ENCODE measurements at places on chromosomes 6 and 20.
A peak's percentile ranks its signal among the peaks of the same experiment; 100 is the strongest.

DNA sequence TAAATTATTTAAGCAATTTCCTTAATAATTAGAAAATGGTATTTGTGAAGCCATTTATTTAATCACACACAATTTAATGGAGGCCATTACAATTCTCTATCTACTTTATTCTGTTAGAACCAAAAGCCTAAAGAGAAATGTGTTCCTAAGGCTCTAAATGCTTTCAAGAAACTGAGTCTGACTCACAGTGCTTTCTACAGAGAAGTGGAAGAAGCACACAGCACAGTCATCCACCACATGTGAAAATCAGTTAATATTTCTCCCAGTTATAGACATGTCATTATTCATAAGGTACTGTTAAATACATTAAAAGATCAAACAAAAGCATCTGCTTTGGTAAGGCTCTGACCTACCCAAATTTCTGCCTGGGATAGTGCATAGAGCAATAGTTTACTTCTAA, 214.4 kb downstream of the ALDH8A1 start:
- no peak for DNase-seq

DNA sequence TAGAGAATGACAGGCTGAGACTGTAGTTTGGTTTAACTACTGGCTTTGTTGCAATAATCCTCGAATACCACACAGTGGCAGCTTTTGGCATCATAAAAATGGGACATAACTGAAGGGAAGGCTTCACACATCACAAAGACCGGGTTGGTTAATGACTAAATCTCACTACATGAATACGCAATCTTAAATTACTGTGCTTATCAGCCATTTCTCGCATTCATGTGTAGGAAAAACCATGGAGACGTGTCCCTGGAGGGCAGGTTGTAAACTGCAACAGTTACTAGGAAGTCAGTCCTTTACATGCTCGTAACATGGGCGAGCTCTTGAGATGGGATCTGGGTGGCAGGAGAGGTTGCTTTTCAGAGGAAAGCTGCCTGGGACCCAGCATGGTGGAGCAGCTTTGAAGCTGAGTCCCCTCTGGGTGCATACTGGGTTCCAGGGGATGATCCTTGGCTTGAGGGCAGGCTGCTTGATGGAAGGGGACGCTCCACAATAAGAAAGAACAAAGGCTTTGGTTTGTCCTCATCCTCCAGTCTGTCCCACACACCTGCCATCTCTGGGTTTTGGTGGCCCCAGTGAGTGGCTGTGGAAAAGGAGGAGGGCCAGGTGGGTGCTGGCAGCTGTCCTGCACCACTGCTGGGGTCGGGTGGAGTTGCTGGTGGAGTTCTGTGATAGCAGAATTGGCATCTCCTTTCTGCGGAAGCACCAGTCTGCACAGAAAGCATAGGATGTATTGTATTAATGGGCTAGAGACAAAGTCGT, 2.1 kb downstream of the RPS21 start:
- no peak for DNase-seq

DNA sequence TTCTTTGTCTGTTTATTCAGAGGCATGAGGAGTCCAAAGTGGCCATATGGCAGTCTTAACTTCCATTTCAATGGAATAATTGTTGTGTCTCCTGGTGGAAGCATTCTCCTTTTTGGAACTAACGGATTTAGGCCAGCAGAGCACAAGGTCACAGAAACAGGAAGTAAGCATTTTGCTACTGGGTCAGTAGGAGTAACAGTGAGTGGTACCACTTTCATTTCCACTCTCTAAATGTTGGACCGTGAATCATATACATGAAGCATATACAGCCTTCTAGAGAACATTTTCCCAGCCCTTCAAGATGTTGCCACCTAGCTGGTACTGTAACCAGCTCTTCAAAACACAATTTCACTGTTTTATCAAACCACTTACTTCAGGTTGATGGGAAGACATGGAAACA, 182.8 kb downstream of the EYS start:
- DNase-seq = no peak

GRCh38 chr6:135382182-135382628, 115.3 kb downstream of the AHI1 start:
- no peak for DNase-seq

- DNase-seq = peak; percentile 42
These were observed 10.8 kb upstream of the TAAR1 start for GRCh38 chr6:132669690-132670291.

DNA sequence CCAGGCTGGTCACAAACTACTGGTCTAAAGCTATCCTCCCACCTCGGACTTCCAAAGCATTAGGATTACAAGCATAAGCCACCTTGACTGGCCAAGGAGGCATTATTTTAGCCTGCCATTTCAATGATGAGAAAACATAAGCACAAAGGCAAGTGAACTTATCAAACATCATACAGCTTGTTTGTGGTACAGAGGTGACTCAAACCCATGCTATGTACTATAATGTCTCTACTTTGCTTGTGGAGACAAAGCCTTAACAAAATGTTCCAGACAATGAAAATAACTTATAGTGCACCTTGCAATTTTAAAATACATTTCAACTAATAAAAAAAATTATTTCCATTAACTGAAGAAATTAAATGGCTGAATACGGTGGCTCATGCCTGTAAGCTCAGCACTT, 26.2 kb downstream of the HDAC2 start:
- DNase-seq = no peak

DNA sequence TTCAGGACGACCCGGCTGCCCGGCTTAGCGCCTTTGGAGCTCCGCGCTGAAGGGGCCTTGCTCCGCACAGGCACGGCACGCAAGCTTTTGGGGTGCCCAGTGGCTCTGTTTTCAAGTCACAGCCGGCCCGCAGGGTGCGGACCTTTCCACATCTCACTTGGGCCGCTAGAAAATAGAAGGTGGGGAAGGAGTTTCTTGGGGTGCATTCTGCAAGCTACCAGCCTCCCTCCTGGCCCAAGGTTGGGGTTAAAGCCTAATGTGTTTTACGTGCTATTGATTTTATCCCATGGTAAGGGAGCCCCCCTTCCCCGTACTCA, 561 bp downstream of the KAT14 start:
- DNase-seq = no peak

GRCh38 chr6:56955171-56956155, 556 bp downstream of the BEND6 start:
- DNase-seq = peak; percentile 91

- DNase-seq = no peak
These were observed 154.8 kb downstream of the RPS12 start for GRCh38 chr6:132969196-132969595.
